Muscle of arm (tissue), 14 donors: ENCODE measurements at places on chromosomes 3 and 15.

DNA sequence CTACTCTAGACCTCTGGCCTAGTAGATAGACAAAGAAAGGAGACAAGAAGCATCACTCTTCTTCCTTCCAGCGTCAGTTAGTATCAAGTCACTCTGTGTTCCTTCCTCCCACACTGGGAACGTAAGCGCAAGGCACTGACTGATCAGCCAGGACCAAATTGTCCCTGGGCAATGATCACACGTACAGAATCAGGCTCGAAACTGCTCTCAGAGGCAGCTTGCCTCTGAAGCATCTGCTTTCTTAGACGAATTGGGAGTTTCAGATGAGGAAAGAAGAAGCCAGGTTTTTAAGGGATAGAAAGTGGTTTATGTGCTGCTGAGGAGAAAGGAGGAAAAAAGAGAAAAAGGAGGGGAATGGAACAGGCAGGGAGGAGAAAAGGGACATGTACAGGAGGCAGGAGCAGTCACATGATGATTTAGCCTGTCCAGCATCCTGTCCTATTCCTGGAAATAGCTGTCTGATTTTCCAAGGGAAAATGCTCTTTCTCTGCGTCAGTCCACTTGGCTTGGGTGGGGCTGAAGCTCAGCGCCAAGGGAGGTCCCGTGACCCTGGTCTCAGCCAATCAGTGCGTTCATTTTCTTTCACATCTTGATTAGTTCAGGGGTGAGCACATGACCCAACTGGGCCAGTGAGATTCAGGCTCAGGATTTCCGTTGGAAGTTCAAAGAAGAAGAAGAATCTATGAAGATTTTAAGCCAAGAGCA lies 102.0 kb upstream of the PRICKLE2 start:
- peak; percentile 81 for DNase-seq

DNA sequence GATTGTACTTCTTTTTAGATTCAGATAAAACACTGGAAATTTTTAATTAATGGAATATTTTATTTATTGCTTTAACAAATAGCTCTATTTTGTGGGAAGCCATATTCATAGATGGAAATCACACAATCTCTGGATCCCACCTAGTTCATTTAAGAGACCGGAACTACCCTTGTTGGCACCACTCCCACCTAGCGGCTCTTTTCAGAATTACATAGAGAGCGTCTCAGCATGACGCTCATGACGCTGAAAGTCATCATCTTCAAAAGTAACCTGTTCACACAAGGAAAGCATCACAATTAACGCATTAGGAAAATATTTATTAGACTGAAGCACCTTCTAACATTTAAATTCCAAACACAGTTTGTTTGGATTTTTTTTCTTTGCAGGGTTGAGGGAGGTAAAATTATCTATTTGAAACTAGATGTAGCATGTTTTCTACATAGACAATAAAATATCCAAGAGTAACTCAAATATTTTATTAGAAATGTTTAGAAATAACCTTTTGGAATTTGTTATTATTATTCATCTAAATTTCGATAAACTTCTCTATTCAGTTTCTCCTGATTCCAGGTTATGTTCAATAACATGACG lies 214.9 kb upstream of the ARRDC4 start:
- DNase-seq: no peak

- DNase-seq: no peak
Measured at GRCh38 chr3:99696497-99696896, 58.1 kb downstream of the COL8A1 start.

DNA sequence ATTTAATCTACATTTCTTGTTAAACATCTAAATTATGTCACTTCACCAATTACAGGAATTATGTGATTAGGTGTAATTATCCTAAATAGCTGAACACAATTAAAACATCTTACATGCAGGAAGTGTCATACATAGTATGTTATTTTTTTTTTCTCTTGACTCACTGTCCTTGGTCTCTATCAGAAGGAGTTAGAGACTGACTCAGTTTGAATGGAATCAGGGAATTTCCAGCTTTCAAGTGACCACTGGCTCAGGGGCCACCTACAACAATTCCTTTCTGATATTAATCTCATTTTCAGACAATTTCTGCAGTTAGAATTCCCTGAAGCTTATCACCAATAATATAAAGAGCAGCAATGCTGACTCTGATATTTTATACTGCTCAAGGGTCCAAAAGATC lies 400.7 kb downstream of the ROBO1 start:
- no peak for DNase-seq

GRCh38 chr15:64695561-64695992 lies 79.8 kb downstream of the RBPMS2 start:
- no peak for DNase-seq

DNA sequence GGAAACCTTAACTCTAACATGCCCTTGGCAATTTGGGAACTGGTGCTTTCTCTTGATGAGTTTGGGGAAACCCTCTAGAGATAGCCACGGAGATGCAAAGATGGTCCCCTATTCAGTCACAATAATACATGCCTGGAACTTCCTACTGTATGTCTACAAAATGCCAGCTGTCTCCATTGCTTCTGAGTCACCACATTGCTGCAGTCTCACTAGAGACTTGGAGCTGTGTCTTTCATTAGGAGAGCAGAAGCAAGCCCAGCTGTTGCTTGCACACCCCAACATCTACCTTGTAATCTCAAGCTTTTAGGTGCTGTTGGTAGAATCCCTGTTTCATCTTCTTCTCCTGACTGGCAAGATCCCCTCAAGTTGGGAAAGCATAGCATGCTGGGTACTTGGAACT lies 261.0 kb downstream of the ADAMTSL3 start:
- no peak for DNase-seq

DNA sequence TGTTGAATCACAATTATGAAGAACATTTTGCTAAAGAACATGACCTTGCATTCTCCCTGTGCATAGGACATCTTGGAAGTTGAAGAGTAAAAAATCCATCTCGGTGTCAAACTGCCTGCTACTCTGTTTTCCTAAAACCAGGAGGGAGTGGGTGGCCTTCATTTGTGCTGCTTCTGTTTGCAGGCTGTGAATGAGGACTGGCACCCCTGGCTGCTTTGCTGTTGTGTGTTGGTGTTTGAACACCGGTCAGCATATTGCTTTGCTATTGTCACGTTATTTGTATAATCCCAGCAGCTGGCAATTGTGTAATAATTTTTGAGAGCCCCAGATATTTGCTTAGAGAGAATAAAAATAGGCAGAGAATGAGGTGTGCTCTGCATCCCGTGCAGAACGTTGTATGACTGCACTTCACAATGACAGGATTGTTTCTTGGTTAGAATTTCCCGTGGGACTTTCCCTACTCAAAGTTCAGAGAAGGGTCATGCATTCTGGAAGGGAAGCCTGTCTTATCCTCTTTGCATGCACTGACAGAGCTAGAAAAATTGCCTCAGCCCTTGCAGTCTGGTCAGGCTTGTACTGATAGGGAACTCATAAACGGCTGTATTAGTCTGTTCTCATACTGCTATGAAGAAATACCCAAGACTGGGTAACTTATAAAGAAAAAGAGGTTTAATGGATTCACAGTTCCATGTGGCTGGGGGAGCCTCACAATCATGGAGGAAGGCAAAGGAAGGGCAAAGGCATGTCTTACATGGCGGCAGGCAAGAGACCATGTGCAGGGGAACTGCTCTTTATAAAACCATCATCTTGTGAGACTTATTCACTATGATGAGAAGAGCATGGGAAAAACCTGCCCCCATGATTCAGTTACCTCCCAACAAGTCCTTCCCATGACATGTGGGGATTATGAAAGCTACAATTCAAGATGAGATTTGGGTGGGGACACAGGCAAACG lies 16.3 kb downstream of the SV2B start:
- DNase-seq: no peak

GRCh38 chr3:178259703-178260102 lies 276.5 kb upstream of the KCNMB2 start:
- no peak for DNase-seq

DNA sequence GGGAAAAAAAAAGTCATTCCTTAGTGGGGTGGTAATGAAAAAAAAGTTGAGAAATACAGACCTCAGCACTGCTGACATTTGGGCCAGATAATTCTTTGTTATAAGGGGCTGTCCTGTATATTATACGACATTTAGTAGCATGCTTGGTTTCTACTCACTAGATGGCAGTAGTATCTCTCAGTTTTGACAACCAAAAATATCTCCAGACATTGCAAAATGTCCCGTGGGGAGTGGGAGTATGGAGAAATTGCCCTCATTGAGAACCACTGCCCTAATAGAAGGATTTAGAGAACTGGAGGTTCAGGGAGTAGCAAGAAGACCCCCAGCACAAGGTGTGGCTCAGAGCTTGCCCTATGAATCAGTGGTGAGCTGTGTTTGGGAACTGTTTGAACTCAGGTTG lies 28.6 kb upstream of the TEX264 start:
- DNase-seq: no peak

GRCh38 chr3:56189536-56189935 lies 278.7 kb downstream of the ERC2 start:
- DNase-seq: no peak

GRCh38 chr3:80350771-80351170 lies 583.0 kb upstream of the ROBO1 start:
- DNase-seq: no peak

DNA sequence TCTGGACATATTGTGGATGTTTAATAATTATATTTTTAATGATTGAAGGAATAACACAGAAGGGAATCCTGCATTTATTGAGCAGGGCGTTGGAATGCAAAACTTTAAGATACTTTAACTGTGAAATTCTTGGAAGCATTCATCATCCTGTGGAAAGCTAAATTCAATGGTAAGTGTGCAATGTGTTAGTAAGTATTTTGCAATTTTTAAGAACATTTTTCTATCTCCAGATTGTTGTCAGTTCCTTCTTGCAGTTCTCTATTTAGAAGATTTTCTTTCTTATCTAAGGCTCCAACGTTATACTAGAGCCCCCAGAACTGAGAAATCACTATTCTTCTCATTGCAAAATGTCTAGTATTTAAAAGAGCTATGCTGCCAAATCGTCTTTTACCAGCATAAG lies 132.2 kb upstream of the TSC22D2 start:
- DNase-seq: no peak

GRCh38 chr3:29463304-29463703 lies 182.4 kb downstream of the RBMS3 start:
- no peak for DNase-seq

DNA sequence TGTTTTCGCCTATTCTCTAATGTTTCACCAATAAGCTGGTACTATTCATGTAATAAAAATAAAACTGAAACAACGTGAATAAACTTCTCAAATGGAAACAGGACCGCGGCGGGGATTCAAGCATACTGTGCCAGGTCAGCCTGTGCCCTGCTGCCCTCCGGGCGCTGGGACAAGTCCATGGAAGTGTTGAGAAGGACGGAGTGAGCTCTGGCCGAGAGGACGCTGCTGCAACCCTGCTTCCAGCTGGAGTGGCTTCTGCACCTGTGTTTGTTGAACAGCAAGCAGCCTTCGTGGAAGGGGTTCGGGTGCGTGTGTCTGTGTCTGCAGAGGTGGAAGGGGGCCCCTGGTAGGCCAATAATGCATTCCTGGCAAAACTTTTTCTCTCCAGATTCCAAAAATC lies 50.0 kb upstream of the PCSK6 start:
- no peak for DNase-seq

- no peak for DNase-seq
Measured at GRCh38 chr3:65314269-65314668, 626.5 kb upstream of the ADAMTS9 start.

DNA sequence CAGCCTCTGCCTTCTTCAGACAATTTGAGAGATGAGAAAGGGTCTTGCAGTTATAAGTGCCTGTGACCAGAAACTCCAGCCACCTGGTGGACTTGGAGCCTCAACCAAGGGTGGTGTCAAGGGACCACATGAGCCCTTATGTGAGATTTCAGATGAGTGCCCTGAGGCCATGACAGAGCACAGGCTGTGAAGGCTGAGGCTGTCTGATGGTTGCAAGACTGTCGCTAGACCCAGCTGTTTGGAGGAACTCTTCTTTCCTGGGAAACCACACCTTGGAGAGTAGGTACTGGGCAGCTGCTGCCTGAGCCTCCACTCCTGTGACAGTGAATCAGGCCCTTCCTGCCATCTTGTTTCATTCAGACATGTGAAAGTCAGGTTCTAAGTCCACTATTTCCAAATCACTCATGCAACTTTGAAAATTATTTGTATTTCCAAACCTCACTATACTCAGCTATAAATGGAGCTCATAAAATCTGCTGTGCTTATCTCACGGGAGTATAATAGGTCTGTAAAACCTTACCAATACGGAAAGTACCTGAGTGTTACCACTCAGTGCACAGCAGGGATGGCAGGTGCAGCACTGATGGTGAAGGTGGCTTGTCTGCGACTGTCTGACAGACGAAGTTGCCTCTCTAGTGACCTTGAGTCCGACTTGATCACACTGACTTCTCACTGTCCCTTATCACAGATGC lies 99.4 kb downstream of the RPL39L start:
- DNase-seq: no peak

- DNase-seq: no peak
Measured at GRCh38 chr3:126292318-126293070, 64.7 kb downstream of the KLF15 start.

- no peak for DNase-seq
Measured at GRCh38 chr3:15341030-15341726, 8.8 kb upstream of the SH3BP5 start.

- no peak for DNase-seq
Measured at GRCh38 chr3:148265841-148266240, 431.9 kb upstream of the AGTR1 start.

DNA sequence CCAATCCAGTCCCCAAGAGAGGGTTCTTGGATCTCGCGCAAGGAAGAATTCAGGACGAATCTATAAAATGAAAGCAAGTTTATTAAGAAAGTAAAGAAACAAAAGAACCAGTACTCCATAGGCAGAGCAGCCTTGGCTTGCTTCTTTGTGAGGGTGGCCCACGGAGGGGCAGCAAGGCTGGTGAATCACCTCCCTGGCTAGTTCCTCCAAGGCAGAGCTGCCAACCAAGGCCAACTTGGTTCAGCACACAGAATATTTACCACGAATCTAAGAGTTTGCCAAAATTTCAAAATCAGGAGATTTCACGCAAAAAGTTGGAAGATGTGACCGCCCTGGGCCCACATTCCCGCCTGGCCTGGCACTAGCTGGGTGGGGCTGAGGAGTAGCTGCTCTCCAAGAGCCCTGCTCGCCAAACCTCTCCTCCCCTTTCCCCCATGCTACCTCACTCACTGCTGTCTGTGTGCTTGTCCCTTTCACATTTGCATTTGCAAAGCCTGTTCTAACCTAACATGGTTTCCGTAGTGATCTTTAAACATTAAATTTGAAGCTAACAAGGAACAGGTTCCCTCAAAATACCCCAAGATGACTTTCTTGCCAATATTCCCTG lies 26.2 kb upstream of the DCUN1D1 start:
- DNase-seq: no peak

- DNase-seq: no peak
Measured at GRCh38 chr15:25709437-25710159, 153.5 kb downstream of the ATP10A start.
